B cell (primary cell): ENCODE measurements at places on chromosomes 2 and 18.

- no peak for DNase-seq
Measured at GRCh38 chr2:119423811-119424210, 7.8 kb upstream of the TMEM37 start.

- DNase-seq = peak; percentile 84
Measured at GRCh38 chr2:11692966-11693521, 23.0 kb upstream of the NTSR2 start.

- DNase-seq = no peak
Measured at GRCh38 chr2:223765221-223765785, 72.1 kb downstream of the AP1S3 start.

GRCh38 chr2:57368190-57368589 is 678.4 kb upstream of the VRK2 start:
- no peak for DNase-seq

DNA sequence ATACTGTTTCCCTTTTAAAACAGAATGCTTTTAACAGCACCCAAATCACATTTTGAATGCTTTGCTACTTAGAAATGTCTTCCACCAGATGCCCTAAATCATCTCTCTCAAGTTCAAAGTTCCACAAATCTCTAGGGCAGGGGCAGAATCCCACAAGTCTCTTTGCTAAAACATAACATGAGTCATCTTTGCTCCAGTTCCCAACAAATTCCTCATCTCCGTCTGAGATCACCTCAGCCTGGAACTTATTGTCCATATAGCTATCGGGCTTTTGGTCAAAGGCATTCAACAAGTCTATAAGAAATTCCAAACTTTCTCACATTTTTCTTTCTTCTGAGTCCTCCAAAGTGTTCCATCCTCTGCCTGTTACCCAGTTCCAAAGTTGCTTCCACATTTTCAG is 1374.5 kb upstream of the NXPH2 start:
- DNase-seq = no peak

DNA sequence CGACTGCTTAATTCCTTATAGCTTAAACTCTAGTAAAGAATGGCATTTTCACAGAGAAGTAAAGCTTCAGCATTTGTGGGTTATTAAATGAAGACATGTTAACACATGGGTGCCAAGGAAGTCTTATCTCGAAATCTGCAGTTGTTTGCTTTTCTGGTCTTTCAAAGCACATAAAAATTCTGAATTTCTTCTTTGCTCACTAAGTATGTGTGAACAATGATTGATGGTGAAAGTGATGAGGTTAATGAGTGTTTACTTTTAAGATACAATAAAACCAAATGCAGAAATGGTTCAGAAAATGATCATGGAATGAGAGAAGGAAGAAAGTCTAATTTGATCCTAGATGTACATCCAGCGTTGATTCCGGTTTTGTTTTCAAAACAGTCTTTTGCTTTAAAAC is 234.6 kb upstream of the RAB12 start:
- no peak for DNase-seq

- no peak for DNase-seq
Measured at GRCh38 chr2:149611100-149611820, 23.7 kb upstream of the MMADHC start.

DNA sequence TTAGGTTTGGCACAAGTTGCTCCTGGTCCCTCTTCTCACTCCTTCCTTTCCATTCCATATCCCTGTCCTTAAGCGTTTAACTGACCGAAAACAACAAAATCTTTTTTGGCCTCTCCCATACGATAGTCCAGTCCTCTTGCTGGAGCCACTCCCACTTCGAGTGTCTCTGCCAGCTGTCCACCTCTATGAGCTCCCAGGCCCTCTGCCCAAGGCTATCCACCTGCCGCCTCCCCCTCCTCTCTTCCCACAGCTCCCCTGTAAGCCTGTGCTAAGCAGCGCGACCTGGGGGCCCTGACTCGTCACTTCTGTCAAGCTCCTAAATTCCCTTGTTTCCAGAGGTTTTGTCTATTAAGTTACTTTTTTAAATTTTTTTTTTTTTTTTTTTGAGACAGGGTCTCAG is 47.0 kb upstream of the FOSL2 start:
- no peak for DNase-seq

GRCh38 chr2:16890081-16890480 is 224.4 kb upstream of the CYRIA start:
- no peak for DNase-seq

DNA sequence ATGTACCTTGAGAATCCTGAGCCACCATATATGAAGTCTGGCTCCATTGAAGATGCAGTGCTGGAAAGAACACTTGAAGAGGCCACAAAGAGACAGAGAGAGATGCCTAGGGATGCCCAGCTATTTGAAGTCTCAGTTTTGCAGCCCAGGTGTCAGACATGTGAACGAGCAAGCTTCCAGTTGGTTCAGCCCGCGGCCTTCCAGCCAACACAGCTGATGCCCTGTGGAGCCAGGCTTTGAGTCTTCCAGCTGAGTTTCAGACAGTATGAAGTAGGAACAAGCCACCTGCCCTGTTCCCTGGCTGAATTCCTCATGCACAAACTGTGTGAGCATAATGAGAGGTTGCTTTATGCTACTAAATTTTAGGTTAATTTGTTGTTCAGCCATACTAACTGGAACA is 108.8 kb downstream of the SPHKAP start:
- no peak for DNase-seq

DNA sequence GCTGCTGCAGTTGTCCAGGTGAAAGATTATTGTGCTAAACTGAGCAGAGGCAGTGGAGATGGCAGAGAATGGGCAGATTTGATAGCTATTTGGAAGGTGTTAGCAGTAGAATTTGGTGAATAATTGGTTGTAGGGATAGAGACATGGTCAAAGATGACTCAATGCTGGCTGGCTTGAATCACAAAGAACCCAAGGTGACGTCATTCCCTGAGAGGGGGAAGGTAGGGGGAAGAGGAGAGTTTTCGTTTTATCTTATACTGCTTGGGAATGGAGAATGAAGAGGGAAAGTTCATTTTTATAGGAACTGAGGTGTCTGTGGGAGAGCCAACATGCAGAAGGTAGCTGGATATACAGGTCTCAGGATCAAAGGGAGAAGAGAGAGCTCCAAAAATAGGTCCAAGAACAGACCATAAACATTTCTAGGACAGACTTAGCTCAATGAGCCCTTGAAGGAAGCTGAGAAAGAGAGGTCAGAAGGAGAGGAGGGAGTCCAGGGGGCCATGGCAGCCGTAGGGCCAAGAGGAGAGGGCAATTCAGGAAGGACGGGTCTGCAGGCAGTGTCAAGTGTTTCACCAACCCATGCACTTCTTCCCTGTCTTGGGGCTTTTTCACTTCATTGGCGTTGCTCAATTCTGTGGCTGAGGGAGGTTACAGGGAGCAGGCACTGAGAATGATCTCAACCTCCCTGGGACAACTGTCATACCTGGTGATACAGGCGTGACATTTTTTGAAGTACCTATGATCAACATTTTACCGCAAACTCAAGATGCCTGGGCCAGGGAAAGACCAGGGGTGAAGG is 281.3 kb downstream of the TDRD15 start:
- DNase-seq = no peak
